EL (cell line): ENCODE measurements at places on chromosomes 5 and 9.

DNA sequence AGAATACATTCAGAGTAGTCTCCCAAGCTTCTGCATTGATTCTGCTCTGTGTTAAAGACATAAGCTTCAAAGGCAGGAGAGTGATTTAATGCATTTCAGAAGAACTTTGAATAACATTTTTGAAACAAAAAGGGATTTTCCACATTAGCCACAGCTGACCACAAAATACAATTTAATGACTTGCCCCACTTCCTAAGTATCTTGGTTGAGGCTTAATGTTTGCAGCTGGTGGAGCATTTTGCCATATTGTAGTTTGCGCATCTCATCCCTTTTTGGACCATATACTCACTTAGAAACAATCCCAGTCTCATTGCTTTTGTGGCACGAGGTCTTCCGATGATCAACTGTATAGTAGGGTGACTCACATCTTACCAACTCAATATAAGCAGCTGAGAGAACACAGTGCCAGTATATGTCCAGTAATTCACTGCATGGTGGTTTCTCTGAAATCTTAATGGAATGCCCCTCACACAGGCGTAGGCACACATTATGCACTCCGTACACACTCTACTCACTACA lies 455.8 kb upstream of the PTGER4 start:
- DNase-seq, result peak; percentile 96

DNA sequence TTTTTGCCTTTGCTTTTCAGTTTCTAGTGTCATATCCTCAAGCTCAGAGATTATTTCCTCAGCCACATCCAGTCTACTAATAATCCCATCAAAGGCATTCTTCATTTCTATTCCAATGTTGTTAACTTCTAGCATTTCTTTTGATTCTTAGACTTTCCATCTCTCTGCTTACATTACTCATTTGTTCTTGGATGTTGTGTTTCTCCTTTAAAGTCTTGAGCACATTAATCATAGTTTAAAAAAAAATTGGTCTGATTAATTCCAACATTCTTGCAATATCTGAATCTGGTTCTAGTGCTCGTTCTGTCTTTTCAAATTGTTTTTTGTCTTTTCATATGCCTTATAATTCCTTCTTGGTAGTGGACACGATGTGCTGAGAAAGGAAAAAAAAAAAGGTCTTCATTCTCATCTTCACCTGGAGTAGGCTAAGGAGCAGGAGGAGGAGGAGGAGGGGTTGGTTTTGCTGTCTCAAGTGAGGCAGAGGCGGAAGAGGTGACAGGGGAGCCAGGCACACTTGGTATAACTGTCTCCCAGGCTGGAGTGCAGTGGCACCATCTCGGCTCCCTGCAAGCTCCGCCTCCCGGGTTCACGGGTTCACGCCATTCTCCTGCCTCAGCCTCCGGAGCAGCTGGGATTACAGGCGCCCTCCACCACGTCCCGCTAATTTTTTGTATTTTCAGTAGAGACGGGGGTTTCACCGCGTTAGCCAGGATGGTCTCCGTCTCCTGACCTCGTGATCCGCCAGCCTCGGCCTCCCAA lies 16.3 kb downstream of the PRXL2C start:
- no peak for DNase-seq

DNA sequence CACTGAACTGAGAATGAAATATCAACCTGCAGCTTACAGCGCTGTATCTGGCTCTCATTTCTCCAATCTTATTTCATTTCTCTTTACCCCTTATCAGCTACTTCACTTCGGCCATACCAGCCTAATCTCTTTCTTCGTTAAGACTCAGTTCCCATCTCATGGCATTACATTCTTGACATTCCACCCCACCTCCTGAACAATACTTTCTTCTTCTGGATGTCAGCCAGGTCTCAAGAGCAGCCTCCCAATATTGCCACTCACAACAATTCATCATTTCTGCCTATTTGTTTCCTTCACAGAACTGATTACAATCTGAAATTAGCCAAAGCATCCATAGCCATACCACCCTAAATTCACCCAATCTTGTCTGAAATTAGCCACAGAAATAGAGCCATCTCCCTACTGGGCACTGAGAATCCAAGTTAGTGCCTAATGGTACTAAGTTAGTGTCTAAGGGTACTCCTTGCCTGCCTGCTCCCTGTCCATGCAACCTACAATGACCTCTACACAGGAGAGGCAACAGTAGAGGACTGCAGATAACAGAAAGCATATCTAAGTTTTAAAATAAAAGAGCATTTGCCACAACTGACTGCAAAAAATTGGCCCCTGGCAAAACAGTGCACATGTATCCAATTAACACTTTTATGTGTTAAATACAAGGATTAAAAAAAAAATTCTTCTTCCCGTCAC lies 35.2 kb downstream of the SETX start:
- DNase-seq, result peak; percentile 9

GRCh38 chr5:27830546-27830945 lies 792.2 kb upstream of the CDH9 start:
- no peak for DNase-seq

DNA sequence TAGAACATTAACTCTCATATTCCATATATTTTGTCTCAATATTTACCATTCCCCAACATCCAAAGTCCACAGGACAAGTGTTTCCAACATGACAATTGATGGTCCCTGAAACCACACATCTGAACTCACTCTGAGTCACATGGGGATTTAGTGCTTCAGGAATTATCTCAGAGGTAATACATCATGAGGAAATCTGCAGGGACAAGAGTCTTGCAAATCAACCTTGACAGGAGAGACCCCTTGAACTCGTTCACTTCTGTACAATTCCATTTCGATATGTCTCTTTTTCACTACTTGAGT lies 119.7 kb upstream of the ABCA1 start:
- DNase-seq, result no peak

DNA sequence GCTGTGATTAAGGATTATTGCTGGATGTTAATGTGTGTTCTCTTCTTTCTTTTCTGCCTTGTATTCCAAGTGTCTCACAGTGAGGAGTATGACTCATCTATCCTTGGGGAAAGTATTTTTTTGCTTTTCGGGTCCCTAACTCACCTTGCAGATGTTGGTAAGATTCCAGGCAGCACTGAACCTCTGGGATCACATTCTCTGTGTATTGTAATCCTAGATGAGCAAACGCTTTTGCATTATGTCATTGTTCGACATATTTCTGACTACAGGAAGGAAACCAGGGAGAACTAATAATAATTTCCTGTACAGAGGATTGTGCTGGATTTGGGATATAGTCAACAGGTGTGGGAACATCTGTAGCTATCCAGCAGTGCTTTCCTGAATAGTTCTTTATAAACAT lies 246.1 kb upstream of the TUT7 start:
- DNase-seq, result peak; percentile 11

GRCh38 chr5:36870399-36871040 lies 6.0 kb upstream of the NIPBL start:
- DNase-seq, result peak; percentile 72

DNA sequence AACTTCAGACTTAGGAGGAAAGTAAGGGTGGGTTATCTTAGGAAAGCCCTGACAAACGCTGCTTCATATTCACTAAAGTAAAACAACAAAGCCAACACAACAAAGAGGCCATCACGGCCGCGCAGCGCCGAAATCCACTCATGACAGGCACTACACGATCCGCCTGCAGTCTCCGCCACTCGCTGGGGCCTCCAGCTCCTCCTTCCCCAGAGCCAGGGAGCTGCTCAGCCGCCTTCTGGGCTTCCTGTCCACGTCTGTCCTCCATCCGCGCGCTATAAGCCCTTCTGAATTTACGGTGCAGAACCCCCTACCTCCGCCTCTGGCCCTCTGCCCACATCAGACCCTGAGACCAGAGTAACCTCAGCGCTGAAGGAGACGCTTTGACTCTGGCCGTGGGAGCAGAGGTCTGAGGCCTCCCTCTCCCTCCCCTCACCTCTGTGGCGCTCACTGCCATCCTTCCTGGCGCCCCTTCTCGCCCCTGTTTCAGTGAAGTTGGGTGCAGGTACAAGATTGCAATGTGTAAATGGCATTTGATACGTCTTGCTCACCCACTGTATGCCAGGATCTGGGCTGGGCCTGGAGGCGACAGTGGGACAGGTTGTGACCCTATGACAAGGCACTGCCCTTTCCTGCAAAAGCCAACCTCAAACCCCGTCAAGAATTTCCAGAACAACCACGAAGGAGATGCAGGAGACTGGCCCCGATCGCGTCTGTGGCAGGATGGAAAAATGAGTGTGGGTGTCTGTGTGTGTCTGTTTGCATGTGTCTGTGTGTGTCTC lies 74.9 kb upstream of the PHYKPL start:
- no peak for DNase-seq

GRCh38 chr5:94433397-94434163 lies 184.8 kb downstream of the KIAA0825 start:
- peak; percentile 49 for DNase-seq

GRCh38 chr5:166909926-166910325 lies 1381.5 kb upstream of the WWC1 start:
- DNase-seq, result no peak

GRCh38 chr5:9239071-9239470 lies 306.8 kb downstream of the SEMA5A start:
- DNase-seq, result peak; percentile 52

GRCh38 chr9:110126986-110127864 lies 80.7 kb downstream of the C9orf152 start:
- DNase-seq, result peak; percentile 41

DNA sequence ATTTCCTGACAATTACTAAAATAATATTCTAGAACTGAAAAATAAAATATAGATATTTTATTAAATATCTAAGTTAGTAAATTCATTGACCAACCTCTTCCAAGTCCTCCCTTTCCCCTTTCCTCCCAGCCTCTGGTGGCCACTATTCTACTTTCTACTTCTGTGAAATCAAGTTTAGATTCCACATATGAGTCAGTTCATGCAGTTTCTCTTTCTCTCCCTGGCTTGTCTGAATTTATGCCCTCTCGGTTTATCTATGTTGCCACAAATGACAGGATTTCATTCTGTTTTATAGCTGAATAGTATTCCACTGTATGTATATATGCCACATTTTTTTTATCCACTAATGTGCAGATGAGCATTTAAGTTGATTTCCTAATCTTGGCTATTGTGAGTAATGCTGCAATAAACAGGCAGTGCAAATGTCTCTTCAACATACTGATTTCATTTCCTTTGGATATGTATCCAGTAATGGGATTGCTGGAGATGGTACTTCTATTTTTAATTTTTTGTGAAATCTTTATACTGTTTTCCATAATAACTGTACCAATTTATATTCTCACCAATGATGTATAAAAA lies 52.3 kb downstream of the WDR36 start:
- no peak for DNase-seq

DNA sequence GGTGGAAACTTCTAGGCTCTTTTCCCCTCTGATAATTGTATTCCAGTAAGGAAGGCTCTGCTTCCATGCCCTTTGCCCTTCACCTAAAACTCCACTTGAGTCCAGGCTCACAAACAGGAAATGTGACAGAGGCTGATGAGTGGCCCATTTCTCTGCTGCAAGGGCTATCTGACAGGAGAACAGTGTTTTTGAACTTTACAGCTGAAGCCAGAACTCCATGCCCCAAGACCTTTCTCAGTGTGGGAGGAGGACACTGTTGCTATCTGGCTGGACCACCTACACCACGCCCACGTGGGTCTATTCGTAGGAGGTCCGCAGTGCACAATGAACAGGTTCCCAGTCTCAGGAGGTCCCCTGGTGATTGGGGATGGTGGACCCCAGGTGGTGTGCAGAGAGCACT lies 13.6 kb downstream of the GGTA1 start:
- DNase-seq, result no peak

DNA sequence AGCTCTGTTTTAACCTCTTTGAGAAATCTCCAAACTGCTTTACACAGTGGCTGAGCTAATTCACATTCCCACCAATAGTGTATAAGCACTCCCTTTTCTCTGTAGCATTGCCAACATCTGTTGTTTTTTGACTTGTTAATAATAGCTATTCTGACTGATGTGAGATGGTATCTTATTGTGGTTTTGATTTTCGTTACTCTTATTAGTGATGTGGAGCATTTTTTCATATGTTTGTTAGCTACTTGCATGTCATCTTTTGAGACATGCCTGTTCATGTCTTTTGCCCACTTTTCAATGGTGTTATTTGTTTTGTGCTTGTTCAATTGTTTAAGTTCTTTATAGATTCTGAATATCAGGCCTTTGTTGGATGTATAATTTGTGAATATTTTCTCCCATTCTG lies 225.2 kb upstream of the TRPC7 start:
- no peak for DNase-seq

- DNase-seq, result peak; percentile 38
Observed at GRCh38 chr9:80492221-80492620, 920.5 kb downstream of the TLE4 start.

DNA sequence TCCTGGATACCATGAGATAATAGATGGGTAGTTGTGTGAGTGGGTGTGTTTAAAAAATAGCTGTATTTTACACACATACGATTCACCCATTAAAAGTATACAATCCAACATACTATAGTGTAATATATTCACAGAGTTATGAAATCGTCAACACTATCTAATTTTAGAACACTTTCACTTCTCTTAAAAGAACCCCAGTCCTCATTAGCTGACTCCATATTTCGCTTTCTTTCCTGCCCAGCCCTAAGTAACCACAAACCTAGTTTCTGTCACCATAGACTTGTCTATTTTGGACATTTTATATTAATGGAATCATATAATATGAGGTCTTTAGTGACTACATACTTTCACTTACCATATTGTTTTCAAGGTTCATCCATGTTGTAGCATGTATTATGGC lies 63.8 kb upstream of the S1PR3 start:
- DNase-seq, result no peak

- DNase-seq, result peak; percentile 76
Observed at GRCh38 chr5:150066901-150067396, 19.4 kb downstream of the CSF1R start.

DNA sequence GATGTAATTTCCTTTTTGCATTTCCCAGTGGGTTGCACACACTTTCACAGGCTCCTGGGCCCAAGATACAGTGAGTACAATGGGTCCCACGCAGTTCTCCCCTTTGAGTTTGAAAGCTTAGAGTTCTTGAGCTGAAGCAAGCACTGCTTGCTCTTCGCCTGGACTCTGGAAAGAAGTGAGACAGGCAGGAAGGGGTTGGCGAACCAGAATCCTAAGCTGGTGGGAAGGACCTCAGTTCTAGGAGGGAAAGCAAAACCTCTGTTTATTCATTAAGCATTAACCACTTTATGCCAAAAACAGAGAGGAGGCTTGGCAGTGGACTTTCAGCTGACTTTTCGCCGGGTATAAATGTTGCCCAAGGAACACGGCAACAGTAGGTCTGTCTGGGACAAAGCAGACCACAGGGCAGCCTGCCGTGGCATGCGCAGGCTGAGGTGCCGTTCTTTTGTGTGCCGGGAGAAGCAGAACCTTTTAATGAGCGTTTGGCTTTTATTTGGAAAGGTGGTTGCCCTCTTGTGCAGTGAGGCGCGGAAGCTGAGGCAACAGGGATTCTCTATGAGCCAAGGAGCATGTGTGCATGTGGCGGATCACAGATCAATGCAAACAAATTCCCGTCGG lies 239.9 kb upstream of the PANK3 start:
- DNase-seq, result no peak

GRCh38 chr5:26847041-26847736 lies 191.2 kb downstream of the CDH9 start:
- DNase-seq, result no peak

GRCh38 chr5:177320879-177321278 lies 9.2 kb upstream of the MXD3 start:
- DNase-seq, result no peak
